ENCODE measurements at places on chromosomes 13 and 19.

DNA sequence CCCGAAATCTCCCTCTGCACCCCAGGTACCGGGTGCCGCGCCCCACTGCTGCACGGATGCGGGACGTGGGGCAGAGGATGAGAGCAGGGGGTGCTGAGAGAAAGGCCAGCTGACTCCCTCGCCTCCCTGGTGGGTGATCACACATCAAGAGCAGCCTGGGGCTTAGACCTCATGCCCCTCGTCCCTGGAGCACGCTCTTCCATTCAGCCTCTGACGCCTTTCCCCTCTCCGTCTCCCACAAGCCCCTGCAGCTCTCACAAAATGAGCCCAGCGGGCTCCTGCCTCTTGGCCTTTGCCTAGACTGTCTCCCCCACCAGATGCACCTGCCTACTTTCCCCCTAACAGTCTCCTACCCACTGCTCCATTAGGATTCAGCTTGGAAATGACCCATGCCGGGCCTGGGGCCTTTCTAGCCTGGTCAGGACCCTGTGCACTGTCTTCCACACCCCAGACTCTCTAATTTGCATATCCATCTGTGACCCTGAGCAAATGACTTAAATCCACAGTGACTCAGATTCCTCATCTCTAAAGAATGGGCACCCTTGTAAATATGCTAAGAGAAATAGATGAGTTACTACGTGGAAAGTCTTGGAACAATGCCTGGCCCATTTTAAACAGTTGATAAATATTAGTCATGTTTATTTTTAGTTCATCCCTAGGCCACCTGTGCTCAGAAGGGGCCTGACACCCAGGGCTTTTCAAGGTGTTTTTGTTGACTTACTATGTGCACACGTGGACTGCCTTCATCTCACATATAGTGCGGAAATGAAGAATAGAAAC is 582 bp upstream of the PTPRH start:
- DNase-seq, result no peak

DNA sequence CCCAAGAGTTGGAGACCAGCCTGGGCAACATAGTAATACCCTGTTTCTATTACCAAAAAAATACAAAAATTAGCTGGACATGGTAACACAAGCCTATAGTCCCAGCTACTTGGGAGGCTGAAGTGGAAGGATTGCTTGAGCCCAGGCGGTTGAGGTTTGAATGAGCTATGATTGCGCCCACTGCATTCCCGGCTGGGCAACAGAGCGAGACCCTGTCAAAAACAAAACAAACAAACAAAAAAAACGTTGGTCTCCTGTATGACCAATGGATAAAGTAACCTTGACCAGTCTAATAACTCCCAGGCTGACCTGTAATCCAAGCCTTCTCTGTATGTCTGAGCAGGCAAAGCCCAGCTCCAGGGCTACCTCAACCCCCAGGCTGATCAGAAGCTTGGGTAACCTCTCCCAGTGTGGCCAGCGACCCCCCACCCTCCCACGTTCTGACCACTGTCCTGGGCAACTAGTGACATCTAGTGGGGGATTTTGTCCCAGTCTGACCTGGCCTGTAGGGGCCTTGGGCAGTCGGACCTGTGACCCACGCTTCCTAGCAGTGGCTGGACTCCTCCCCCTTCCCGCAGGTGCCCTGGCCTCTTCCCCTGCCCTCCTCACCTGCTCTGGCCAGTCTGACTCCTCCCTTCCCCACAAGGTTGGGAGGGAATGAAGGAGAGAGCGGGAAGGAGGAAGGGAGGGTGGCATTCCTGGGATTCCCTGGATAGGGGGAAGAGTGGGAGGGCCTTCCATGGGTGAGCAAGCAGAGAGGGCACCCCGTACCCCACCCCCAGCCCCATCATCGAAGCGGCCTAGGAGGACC is 1.0 kb upstream of the BCAM start:
- DNase-seq, result no peak

DNA sequence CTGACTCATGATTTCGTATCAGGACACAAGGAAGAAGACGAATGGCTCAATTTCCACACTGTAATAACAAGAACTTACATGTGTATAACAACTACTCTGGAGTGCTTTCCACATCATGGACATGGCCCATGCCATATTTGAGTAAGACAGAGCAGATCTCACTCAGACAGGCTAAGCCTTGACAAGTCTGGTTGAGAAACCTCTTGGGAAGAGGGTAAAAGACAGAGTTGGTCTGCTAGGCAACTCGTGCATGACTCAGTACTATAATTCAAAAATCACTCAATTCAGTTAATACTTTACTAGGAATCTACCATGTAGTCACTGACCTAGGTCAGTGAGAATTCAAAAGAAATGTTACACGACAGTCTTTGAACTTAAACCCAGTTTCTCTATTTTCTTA is 5.7 kb upstream of the THSD1 start:
- no peak for DNase-seq

- DNase-seq, result no peak
These were observed 319.2 kb upstream of the PCDH9 start for GRCh38 chr13:67549331-67549730.

GRCh38 chr13:30792285-30793000 is 57.1 kb downstream of the ALOX5AP start:
- DNase-seq, result no peak

DNA sequence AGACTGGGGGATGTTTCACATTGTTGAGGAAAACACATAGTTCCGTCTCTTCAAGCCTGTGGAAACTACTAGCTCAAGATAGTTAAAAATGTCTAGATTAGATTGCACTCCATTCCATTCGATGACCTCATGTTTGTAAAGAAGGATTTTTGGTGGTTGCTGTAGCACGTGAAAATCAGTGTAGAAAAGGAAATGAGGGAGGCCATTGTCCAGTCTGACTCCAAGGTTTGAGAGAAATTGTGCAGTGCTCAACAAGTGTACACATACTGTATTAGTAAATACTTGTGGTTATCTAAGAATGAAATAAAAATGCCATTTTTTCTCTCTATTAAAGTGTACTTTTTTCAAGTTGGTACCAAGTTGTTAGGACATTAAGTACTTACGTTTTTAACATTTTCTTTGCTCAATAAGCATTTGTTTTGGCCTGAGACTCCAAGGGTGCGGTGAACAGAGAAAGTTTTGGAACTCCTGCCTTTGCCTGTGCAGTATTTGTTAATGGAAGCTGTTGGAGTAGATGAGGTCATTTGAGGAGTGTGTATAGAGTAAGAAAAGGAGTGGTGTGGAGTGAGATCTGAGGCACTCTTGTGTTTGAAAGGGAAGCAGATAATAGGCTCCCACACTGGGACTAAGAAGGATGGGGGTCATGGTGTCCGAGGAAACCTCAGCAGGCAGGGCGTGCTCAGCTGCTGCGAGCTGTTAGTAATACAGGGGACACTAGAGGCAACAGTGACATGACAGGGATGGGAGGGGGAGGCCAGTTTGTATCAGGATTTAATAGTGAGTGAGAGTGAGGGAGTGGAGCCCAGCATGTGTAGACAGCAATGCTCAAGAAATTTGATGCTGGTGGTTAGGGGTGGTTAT is 4.4 kb downstream of the WASF3 start:
- no peak for DNase-seq

GRCh38 chr13:102680842-102681740 is 13.8 kb downstream of the METTL21C start:
- DNase-seq, result no peak

- no peak for DNase-seq
These were observed 41.1 kb downstream of the TMTC4 start for GRCh38 chr13:100633461-100633860.

DNA sequence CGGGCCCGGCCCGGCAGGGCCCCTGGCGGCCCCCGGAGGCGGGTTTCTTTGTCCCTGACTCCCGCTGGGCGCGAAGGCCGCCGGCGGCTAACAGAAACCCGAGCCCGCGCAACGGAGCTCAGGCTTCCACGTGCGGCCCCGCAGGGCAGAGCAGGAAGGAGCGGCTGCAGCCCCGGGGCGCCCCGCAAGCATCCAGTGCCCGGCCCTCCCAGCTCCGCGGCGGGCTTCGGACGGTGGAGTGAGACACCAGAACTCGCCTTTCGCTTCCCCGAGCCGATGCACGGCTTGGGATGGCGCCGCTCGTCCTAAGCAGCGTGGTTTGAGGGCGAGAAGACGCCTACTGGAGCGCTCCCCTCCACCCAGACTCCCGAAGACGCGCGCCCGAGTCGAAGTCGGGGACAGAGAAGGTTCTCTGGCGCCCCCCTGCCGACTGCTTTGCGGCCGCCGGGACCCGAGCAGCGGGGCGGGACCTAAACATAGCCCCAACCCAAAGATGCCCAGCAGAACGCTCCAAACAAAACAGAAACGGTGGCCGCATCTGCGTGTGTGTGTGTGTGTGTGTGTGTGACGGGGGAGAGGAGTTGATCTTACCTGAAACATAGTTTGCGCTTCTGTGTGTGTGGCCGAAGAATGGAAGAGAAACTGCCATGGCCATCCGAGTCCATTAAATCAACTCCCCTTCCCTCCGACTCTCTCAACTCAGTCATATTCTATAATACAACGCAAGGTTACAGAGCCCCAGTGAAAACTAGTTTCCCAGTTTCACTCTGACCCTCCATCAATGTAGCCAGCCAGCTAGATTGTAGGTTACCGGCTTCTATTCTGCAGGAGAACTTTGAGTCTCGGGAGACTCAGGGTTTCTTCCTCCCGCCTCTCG is 629 bp upstream of the FGF9 start:
- peak; percentile 48 for DNase-seq

DNA sequence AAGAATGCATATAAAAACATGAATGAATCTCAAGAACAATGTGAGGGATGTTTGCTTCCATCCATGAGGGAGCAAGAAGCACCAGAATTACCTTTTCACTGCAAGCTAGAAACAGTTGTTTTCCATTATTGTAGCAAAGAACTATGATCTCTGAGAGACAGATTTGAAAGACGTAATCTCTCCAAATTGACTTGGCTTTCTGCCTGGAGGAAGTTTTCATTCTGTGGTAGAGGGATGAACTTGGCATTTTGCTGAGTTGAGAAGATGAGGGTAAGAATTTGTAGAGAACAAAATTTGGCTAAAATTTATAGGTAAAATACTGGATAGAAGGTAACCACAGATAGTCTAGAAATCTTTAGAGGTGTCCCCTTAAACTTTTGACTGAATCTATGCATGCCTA is 496.8 kb downstream of the TDRD3 start:
- DNase-seq, result no peak

DNA sequence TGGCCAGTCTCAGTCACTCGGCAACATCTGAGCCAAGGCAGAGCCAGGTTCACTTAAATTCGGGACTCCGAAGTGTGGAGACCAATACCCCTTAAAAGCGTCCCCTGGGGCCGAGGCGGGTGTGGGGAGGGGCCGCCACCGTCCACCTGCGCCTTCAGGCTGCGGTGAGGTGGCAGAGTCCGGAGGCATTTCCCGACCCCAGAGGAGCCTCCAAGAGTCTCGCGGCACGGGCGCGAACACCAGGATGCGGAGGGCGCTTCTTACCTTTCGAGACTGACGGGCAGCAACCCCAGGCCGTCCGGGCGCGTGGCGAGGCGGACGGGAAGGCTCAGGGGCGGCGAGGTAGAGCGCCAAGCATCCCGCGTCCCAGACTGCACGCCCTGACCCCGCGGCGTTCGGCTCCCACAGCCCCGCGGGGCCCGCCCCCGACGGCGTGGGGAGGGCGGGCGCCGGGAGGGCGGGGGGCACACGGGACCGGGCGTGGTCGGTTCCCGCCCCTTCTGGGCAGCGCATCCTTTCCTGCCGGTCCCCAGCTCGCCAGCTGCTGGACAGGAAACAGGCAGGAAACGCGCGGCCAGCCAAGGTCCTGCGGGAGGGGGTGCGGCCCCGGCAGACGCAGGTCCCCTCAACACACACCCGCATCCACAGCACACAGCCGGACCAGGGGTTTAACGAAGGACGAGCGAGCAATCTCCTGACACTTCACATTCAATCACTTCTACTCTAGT is at the start of gene THSD1:
THSD1 (minus strand) TSS at position 406 of the 728 bp plus-strand sequence. CDS start 3,572 bp downstream, outside the sequence.
- DNase-seq, result no peak

DNA sequence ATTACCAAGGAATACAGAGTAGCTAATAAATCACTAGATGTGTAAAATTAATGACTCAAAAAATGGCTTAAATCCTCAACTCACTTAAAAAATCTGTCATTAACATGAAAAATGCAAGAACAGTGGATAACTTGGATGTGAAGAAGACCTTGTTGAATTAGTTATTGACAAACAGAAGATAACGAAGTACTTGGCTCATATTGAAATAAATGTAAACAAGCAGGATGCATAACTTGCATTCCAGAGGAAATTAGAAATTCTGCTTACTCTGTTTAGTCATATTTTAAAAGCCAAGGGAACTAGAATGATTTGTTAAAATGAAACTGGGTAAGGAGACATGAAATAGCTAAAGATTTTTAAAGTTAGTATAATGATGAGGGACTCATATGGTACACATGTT is 1812.2 kb downstream of the PCDH9 start:
- DNase-seq, result no peak

GRCh38 chr19:51887522-51888498 is at the start of gene ZNF577:
Gene ZNF577 (minus strand): TSS chr19:51887951. CDS start chr19:51880382, 7,569 bp downstream.
- no peak for DNase-seq

GRCh38 chr19:42288387-42288786 is 13.5 kb upstream of the PRR19 start:
- no peak for DNase-seq

GRCh38 chr13:60035874-60036273 is 127.9 kb downstream of the DIAPH3 start:
- DNase-seq, result no peak

GRCh38 chr19:1206864-1207450 is 1.4 kb downstream of the STK11 start:
- DNase-seq, result peak; percentile 25

All from T-helper 2 cell treated with Interferon-gamma antibody and Interleukin-4, amounts not matched to agents 5 μg/mL and 100 μg/mL, for 36 hours (primary cell).